Stimulated activated CD4-positive, alpha-beta T cell treated with anti-CD3 and anti-CD28 coated beads, TNF-alpha, amount 100 ng/mL, for 4 hours (primary cell): ENCODE measurements at places on chromosomes 4 and X.

GRCh38 chr4:84501202-84501503 lies 2.1 kb upstream of the NKX6-1 start:
- DNase-seq = no peak

DNA sequence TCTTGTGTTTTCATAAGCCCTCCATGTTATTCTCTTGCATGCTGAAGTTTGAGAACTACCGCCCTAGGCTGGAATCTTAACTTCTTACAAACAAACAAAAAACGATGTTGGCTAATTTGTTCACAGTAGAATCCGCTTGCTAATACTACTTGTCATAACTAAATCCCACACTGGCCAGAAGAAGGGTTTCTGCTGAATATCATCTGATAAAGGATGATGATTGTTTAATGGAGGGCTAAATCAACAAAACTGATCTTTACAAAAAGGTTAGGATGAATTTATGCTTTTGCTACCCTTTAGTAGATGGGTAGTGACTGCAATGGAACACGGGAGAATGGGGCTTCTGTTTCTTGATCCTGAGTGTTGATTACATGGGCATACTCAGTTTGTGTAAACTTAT lies 42.3 kb downstream of the SPATA4 start:
- no peak for DNase-seq

DNA sequence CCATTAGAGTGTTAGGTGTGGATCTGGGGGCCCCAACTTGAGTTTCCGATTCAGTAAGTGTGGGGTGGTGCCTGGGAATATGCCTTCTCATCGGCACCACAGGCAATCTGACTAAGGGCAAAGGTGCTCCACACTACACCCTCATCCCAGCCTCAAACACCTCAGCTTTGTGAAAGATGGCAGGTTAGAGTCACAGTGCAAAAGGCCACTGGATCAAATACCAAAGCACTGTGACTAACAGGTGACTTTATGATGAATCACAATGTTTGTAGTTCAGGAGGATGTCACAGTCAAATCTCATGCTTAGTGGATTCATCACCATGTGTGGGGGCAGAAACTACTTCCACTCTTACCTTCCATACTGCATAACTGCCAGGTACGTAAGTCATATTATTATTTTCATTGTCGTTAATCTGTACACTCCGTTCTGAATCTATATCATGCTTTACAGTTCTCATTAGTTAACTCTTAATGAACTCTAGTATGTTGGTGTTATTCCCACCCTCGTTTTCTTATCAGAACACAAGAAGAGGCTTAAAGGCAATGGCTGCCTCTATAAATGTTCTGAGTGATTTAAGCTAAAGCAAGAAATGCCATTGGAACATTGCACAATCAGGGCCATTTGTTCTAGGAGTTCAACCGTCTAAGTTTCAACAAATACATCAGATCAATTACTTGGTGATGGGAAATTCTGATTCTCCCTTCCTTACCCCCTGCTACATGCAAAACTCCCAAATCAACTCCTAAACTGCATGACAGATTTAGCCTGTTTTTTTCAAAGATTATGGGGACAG lies 50.2 kb downstream of the PRKG2 start:
- DNase-seq = no peak

GRCh38 chrX:54710920-54711319 lies 87.1 kb downstream of the ITIH6 start:
- no peak for DNase-seq

GRCh38 chrX:55143621-55144020 lies 54.8 kb downstream of the PAGE2 start:
- DNase-seq = no peak

DNA sequence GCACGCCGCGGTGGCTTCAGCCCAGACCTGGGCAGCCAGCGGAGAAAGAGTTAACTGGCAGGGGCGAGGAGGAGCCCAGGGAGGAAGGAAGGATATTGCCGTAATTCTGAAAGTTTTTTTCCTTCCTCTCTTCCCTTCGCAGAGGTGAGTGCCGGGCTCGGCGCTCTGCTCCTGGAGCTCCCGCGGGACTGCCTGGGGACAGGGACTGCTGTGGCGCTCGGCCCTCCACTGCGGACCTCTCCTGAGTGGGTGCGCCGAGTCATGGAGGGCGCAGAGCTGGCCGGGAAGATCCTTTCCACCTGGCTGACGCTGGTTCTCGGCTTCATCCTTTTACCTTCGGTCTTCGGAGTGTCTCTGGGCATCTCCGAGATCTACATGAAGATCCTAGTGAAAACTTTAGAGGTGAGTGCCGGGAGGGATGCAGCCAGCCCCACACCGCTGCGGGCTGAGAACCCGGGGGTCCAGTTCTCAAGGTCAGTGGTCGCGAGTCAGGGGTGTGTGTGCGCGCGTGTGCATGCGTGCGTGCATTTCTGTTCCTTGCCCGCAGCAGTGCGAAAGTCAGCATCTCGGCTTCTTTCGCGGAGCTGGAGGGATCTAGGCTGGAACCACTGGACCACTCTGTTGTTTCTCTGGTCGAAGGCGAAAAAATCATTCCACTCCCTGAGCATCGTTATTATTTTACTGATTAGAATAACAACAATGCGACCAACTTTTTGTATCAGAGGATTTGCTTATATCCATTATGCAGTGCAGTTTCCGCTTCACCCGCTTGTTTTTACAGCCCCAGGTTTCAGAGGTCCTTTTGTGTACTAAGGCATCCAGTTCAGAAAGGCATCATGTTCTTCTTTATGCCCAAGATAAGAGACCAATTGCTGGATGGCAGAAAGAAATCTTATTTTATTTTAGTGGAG lies 709 bp downstream of the GPAT3 start:
- DNase-seq = no peak

- DNase-seq = no peak
These were observed 6.2 kb downstream of the JCHAIN start for GRCh38 chr4:70660106-70660505.

DNA sequence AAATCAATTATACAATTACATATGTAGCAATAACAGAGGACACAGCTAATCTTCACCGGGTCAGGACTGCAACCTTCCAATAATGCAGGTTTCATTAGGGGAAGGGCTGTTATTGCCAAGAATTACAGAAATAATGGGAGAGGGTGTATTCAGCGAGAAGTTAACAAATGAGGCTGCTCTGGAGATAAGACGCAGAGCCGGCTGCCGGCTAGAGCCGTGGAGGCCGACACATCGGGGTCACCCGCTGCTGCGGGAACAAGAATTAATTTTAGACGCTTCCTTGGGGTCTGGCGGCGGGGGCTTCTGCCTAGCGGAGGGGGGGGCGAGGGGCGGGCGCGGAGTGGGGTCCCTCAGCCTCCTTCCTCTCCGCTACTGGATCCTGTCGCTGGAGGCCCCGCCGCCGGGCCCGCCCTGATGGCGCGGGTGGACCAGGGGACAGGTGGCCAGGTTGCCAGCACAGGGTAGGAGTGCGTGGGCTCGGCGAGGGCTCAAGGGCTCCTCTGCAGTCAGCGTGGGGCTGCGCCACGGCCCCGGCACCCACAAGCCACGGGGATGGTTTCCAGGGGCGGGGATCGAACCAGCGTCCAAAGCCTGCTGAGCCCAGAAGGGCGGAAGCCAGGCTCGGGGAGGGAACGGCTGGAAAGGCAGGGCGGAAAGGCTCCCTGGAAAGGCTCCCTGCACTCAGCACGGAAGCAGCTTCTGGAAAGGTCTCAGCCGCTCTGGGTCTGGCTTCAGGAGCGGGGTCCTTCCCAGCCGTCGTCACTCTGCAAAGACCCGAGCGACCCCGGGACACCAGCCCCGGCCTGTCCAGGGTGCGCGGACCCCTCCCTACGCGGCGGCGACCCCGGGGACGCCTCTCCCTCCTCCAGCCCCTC lies 113.8 kb upstream of the NKX1-1 start:
- DNase-seq = no peak

DNA sequence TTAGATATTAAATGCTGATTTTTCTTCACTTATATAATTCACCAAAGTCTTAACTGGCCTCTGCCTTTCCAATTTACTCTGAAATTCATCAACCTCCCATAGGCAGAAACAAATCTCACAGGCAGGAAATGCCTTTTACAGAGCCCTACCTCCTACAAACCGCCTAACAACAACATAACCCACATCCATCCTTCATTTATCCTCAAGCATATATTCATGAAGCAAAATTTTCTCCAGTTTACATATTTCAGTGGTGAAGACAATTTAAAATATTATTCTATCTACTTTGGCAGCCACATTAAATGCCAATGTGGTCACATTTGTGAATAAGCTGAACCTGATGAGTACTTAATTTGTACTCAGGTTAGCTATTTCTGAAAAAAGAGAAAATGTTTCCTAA lies 30.3 kb downstream of the SEPSECS start:
- no peak for DNase-seq
